ENCODE measurements at places on chromosomes 5 and 9.

- DNase-seq = no peak
Measured at GRCh38 chr9:79477955-79478771, 93.6 kb upstream of the TLE4 start.

GRCh38 chr9:118985851-118986250 is 383.4 kb downstream of the BRINP1 start:
- DNase-seq = no peak

DNA sequence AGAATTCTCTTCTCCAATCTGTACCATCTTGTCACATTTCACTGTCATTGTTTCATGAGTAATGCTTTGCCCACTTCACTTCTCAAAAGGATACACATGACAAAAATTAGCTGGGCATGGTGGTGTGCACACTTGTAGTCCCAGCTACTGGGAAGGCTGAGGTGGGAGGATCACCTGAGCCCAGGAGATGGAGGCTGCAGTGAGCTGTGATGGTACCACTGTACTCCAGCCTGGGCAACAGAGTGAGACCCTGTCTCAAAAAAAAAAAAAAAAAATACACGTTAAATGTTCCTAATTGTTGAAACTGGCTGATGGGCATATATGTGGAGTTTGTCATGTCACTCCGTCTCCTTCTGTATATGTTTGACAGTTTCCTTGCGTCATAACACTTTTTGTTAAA is 36.3 kb upstream of the HSD17B3 start:
- DNase-seq = no peak

GRCh38 chr5:17364987-17365810 is 132.8 kb upstream of the TAF11L2 start:
- no peak for DNase-seq

DNA sequence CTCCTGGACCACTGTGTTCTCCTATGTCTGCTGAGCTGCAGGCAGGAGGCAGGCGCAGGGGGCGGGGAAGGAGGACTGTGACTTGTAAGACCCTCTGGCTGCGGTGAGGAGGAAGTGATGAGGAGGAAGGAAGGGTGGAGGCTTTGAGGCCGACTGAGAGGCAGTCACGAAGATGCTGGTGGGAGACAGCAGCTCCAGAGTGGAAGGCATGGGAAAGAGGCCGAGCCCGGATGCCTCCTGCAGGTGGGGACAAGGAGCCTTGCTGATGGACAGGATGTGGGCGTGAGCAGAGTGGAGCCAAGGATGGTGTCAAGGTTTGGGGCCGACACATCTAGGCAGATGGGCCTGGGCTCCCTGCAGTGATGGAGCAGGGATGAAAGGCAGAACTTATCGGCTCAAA is 74.3 kb upstream of the ICE1 start:
- DNase-seq = no peak

GRCh38 chr9:109244179-109245132 is 76.4 kb downstream of the EPB41L4B start:
- peak; percentile 42 for DNase-seq

- no peak for DNase-seq
Measured at GRCh38 chr9:93257808-93258331, 73.9 kb downstream of the WNK2 start.

DNA sequence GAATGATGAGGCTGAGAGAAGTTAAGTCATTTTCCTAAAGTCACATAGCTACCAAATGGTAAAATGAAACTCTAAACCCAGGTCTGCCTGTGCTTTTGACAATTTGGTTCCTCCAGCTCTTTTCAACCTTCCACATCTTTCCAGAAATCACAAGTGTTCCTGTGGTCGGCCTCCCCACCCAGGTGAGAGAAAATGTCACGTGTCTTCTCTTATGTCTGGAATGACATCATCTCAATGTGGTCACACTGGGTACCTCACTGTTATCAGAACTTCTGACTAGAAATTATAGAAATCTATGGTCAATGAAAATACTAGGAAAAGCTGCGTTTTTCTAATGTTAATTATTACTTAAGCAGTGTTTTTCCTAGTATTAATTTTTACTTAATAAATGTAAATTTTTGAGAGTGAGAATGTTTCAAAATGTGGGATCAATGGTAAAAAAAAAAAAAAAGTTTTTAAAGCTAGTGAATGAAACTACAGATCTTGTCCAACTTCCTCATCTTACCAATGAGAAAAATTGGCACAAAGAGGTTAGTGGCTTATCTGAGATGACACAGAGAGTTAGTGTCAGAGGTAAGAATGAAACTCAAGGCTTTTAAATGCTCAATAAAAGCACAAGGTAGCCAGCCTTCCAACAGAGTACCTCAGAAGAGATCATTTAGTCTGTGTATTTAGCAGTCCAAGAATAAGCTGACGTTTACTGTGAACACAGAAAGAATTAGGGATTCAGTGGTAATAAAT is 228.7 kb upstream of the NR4A3 start:
- DNase-seq = no peak

- DNase-seq = no peak
Measured at GRCh38 chr5:26681861-26682260, 356.5 kb downstream of the CDH9 start.

- no peak for DNase-seq
Measured at GRCh38 chr5:163978897-163979296, 473.5 kb downstream of the MAT2B start.

GRCh38 chr5:4005335-4005734 is 409.7 kb downstream of the IRX1 start:
- no peak for DNase-seq

GRCh38 chr5:134103397-134103796 is 11.1 kb upstream of the TCF7 start:
- no peak for DNase-seq

GRCh38 chr9:123542435-123543225 is 186.6 kb downstream of the CRB2 start:
- no peak for DNase-seq

GRCh38 chr5:3656803-3657202 is 61.2 kb downstream of the IRX1 start:
- no peak for DNase-seq

- DNase-seq = peak; percentile 47
Measured at GRCh38 chr9:129166623-129167557, 11.2 kb downstream of the IER5L start.

DNA sequence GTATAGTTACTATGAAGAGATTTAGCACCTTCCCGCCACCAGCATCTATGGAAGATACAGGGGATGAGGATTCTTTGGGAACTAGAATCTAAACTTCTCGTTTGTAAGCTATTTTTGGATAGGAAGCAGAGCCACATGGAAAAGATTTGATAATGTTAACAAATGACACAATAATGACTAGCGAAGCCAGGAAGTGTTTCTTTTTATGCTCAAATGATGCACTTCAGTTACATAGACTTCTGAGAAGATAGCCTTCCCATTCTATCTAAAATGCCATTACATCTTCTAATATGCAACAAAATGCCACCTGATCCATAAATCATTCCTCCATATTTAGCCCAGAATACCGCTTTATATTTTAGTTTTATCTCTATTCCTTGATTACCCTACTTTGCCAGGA is 17.0 kb upstream of the TNC start:
- DNase-seq = no peak

DNA sequence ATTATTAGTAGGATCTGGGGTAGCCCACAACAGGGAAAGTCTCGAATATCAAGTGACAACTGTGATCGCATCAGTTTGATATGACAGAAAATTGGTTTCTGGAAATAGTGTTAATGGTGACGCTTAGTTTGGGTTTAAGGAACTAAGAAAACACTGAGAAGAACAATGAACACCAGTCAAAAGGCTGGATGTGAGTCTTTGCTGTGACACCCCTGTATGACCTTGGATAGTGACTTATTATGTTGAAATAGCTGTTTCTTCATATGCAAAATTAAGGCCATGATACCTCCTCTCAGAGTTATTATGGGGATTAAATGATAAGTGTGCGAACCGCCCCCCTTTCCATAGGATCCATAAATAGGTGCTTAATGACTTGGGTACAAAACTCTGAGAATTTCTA is 926 bp downstream of the DNAJC25 start:
- DNase-seq = no peak

DNA sequence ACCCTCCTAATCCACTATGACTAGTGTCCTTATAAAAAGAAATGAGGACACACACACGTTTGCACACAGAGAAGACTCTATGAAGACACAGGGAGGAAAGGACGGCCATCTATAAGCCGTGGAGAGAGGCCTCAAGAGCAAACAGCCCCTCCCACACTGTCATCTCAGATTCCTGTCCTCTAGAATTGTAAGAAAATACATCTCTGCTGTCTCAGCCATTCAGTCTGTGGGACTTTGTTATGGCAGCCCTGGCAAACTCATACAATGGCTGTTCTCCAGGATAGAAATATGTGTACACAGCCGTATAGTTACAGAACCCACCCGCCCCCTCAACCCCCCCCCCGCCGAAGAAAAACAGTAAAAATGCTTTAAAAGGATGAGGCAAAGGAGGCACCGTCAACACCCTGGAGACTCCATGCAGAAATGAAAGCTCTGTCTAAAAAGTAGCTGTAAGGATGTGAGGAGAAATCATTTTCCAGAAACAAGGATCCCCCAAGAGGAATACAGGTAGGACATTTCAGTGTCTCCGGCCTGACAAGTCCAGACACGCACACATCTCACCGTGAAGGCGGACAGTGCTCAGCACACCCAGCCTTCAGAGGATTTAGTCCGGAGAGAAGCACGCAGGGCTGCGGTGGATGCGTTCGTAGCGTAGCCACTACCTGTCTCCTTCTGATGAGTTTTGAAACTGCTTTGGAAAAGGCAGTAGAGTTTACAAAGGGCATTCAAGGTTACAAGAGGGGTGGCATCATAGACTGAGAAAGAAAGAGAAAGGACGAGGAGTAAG is 110.8 kb upstream of the ERCC6L2 start:
- DNase-seq = no peak

DNA sequence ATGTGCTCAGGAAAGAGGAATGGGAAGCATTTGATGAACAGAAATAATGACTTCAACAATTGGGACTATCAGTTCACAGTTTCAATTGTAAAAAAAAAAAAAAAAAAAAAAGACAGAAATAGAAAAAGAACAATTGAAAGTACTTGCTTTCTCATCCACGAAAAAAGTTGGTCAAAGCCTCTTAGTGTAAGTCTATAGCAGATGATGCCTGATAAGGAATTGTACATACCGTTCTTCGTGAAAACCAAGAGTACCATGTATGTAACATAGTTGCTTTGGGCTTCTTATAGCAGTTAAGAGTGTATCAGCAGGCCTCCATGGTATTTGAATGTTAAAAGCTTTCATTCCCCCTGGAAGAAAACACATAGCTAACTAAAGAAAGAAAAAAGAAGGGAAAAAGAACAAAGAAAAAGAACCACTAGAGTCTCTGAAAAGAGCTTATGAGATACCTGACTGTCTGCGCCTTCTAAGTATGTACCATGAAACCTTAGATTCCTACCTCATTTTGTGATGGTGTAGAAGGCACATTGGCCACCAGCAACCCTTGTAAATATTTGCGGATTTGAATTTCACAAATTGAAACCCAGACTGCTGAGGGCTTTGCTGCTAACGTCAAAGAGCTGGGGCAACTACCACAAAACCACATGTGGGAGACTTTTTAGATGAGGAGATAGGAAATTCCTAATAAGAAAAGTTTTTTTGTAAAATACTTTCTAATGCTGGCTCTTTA is 75.2 kb downstream of the TMC1 start:
- DNase-seq = no peak

DNA sequence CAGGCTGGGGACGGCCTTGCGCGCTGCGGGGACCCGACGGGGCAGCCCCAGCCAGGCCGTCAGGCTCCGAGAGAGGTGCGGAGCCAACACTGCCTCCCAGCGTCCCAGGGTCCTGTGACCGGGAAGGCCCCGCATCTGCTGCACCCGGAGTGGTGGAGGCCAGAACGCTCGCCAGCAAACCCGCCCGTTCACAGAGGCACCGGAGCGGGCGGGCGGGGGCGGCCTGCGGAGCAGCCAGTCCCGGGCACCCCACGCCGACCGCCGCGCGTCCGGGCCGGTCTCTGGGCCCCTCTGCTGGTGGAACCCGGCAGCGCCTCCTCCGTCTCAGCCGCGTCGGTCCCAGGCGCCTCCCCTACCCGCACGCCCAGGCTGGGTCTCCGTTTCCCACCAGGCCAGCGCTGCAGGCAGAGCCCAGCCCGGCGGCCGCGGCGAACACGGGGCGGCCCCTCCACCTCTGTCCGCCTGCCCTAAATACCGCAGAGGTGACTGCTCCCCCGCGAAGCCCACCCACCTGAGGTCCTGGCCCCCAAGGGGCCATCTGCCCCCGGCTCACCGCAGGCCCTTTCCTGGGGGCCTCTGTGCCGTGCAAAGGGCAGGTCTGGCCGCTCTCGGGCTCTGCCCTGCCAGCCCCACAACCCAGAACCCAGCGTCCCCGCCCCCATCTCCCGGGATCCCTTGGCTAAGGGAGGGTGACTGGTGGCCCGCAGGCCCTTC is 15.9 kb downstream of the EXD3 start:
- DNase-seq = peak; percentile 63

DNA sequence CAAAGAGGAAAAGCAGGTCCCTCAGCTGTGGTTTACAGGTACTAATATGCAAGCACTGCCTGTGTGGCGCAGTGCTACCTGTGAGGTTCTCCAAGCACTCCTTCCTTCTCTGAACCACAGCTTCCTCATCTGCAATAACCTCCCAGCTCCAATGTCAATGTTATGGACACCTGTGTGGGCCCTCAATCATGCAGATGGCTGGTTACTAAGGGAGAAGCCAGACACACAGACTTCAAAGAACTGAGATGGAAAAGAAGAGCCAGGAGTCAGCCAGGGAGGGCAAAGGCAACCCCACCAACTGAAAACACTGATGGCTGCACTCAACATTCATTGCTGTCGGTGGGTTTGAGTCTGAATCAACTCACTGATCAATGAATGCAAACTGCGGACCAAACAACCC is 77.7 kb downstream of the NR6A1 start:
- DNase-seq = no peak

- no peak for DNase-seq
Measured at GRCh38 chr5:154811239-154811638, 39.2 kb downstream of the FAXDC2 start.

DNA sequence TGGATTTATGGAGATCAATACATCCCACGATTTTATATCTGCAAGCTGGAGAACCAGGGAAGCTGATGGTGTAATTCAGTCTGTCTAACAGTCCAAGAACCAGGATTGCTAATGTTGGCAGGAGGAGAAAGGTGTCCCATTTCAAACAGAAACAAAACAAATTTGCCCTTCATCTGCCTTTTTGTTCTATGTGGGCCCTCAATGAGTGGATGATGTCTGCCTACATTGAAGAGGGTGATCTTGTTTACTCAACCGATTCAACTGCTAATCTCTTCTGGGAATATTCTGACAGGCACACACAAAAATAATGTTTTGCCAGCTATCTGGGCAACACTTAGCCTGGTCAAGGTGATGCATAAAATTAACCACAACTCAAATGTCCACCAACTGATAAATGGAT is 65.1 kb upstream of the IL33 start:
- no peak for DNase-seq
